ENCODE measurements at places on chromosomes 6 and 20.

- no peak for DNase-seq
These were observed 89.7 kb upstream of the TAB2 start for GRCh38 chr6:149227796-149228195.

- DNase-seq = no peak
These were observed 198.6 kb upstream of the THBS2 start for GRCh38 chr6:169452117-169452868.

GRCh38 chr20:12055161-12055560, 137.5 kb downstream of the BTBD3 start:
- DNase-seq = no peak

- DNase-seq = no peak
These were observed 101.4 kb downstream of the ZNF217 start for GRCh38 chr20:53492212-53492611.

- DNase-seq = no peak
These were observed 866 bp upstream of the MYO6 start for GRCh38 chr6:75748003-75748742.

DNA sequence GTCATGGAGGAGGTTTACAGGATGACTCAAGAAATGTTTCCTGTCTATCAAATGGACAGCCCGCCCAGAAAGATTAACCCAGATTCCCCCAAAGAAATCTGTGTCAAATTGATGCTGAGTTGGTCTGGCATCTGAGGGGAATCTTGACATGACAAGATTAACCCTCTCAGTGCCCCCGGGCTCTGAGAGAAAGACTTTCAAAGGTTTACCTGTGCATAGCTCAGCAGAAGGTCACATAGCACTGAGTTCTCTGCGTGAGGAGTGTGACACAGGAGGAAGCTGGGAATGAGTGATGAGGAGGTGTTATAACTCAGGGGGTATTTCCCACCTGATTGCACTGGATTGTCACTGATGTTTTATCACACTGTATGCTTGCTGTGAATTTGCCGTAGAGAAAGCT, 601.2 kb downstream of the DHX35 start:
- DNase-seq = no peak

DNA sequence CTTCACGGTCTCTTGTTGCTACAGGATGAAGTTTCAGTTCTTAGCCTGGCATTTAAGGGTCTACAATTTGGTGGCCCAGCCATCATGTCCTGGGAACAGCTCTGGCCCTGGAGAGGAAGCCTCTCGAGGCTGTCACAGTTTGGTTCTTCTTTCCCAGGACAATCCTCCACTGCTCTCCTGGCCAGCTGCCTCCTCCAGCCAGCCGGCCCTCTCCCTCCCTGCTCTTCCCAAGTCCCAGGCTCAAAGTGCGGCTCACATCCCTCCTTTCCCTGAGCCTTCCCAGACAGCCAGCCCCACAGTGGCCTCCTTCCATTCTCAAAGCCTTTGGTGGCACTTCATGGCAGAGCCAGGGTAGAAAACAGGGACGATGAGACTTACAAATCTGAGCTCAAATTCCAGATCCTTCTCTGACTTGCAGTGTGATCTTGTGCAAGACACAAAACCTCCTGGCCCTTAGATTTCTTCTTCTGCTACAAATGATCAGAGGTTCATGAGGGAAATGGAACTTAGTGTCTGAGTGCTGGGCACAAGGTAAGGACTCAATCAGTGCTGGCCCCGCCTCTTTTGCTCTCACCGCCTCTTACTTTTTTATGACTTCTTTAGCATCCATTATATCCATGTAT, 223.8 kb upstream of the ECI2 start:
- no peak for DNase-seq

- DNase-seq = no peak
These were observed 520.9 kb downstream of the CD83 start for GRCh38 chr6:14638435-14638905.

DNA sequence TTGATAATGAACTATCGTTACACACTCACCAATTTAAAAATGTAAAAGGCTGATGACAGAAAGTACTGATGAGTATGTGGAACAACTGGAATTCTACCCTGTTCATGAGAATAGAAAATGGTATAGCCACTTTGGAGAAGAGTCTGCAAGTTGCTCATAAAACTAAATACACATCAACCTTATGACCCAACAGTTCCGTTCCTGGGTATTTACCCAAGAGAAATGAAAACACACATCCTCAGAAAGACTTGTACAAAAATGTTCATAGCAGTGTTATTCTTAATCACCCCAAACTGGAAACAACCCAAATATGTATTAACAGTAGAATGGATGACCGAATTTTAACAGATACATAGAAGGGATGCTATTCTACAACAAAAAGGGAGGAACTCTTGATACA, 145.7 kb upstream of the LRFN2 start:
- no peak for DNase-seq

- peak; percentile 23 for DNase-seq
These were observed 163.4 kb downstream of the MTFR2 start for GRCh38 chr6:136086686-136087085.

- DNase-seq = no peak
These were observed 116.8 kb downstream of the TFAP2B start for GRCh38 chr6:50935442-50935841.

GRCh38 chr6:98846021-98846380, 11.6 kb downstream of the POU3F2 start:
- DNase-seq = no peak

DNA sequence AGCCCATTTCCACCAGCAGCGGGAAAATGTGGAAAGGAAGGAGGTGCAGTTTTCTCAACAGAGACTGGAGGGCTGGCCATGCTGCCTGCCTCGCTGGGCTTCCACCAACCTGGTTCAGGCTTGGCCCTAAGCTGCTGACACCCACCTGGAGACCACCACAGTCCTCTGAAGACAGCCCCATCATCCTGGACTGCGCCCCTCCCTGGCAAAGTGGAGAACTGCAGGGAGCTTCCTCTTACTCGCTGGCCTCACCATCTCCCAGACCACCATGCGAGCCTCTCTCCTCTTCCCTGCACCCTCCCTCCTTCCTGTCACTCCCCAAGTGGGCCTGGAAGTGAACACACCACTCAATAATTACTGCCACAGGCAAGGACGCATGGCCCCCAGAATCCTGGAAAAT, 71.5 kb downstream of the PSMG4 start:
- DNase-seq = no peak

- no peak for DNase-seq
These were observed 283.2 kb upstream of the FOXQ1 start for GRCh38 chr6:1028723-1029122.
